Immature natural killer cell (primary cell): ENCODE measurements at places on chromosomes 5 and 9.
A peak's percentile ranks its signal among the peaks of the same experiment; 100 is the strongest.

DNA sequence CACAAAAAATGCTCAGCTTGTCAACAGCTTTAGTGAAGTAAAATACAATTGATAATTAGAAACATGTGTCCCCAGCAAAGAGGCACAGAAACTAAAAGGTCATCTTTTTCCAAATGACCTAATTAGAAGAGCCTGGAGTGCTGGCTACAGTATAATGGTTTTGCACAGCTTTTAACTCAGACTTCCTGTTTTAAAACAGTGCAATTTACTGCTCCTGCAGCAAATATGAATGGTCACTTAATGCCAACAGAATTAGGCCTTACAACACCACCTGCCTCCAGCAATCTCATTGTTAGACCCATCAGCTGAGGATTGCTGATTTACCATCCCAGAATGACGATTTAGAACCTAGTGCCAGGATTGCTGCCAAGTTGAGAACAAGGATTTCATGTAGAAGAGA is 239.3 kb downstream of the CETN3 start:
- DNase-seq: no peak

DNA sequence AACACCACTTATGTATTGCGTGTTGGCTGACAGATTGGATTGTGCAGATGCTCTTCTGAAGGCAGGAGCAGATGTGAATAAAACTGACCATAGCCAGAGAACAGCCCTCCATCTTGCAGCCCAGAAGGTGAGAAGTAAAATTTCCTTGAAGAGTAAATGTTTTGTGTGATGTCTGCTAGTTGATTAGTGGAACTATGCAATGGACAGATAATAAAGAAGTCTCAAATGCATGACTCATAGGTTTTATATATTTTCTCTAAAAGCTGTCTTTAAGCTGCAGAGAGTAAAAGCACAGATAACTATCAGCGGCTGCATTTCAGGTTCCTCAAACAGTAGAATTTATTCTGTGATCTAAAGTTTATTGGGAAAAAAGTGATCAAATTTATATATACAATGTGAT is 27.4 kb downstream of the INVS start:
- no peak for DNase-seq

DNA sequence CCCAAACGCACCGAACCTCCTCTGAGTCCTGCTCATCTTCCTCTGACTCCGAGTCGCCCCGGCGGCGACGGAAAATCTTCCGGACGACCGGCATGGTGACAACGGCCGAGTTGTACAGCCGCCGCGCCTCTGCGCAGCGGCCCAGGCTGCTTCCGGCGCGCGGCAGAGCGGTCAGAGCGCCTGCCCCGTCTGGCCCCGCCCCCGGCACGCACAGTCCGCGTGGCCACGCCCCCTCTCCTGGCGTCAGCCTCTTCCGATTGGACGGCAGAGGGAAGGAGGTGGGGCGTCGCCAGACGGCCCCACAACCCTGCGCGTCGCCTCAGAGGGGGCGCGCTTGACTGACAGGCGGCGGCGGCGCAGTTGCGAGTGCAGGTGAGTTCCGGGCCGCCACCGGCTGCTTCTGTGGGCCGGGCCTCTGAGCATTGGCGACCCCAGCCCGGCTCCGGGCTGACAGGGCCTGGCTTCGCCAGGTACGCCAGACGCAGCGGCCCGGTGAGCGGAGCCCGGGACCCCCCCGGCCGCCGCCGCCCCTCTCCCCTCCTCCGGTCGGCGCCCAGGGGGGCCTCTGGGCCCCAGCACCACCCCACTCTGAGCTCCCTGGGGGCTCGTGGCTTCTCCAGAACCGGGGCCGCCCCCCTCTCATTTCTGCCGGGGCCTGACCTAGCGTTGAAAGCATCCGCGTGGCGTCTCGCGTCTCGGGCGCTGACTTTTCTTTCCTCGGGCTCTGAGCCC is at the start of the genes C9orf78 and USP20:
Gene C9orf78, minus strand, starts transcription at position 148 of the 732 bp plus-strand sequence. Its CDS starts 54 bp downstream, at position 94.
Gene USP20, plus strand, starts transcription at position 331 of the 732 bp plus-strand sequence. CDS start 17,098 bp downstream, outside the sequence.
- peak; percentile 98 for DNase-seq

DNA sequence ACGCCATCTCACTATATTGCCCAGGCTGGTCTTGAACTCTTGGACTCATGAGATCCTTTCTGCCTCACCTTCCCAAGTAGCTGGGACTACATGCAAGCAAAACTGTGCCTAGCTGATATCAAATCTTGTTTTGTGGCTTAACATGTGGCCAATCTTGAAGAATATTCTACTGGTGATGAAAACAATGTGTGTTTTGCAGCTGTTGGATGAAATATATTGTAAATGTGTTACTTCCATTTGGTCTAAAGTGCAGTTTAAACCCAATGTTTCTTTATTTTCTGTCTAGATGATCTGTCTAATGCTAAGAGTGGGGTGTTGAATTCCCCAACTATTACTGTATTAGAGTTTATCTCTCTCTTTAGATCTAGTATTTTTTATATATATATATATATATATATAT is 73.1 kb downstream of the RNF130 start:
- peak; percentile 37 for DNase-seq

DNA sequence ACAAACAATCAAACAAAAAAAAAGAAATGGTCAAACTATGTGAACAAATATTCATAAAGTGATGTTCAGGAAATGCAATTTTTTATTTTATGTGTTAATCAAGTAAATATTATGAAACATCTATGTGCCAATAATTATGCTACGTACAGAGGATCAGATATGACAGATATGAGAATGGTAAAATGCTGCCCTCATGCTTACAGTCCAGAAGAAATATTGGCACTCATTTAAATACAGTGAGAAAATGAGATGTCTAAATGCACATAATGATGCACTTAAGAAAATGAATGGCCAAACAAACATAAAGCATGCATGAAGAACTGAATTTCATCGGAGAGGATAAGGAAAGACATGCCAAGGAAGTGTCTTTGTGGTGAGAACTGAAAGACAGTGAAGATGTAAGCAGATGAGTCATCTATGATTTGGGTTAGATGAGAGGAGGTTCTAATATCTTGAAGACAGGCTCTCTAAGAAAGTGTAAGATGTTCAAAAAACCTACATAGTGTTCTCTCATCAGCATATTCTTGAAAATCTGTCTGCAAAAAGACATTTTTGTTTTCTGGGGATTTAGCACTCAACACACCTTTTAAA is 1231.1 kb upstream of the ACO1 start:
- no peak for DNase-seq

DNA sequence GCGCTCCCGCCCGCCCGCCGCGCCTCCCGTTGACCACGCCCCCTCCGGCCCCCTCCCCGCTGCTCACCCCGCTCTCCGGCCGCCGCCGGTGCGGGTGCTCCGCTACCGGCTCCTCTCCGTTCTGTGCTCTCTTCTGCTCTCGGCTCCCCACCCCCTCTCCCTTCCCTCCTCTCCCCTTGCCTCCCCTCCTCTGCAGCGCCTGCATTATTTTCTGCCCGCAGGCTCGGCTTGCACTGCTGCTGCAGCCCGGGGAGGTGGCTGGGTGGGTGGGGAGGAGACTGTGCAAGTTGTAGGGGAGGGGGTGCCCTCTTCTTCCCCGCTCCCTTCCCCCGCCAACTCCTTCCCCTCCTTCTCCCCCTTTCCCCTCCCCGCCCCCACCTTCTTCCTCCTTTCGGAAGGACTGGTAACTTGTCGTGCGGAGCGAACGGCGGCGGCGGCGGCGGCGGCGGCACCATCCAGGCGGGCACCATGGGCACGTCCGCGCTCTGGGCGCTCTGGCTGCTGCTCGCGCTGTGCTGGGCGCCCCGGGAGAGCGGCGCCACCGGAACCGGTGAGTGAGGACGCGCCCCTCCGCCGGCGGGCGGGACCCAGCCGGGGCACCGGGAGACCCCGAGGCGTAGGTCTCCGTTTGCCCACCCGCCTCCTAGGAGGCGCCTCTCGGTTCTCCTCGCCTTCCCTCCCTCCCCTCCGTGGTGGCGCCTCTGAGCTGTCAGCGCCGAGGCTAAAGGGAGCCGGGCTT is at the start of gene VLDLR:
Gene VLDLR, plus strand, starts transcription at position 66 of the 739 bp plus-strand sequence. Its CDS starts 403 bp downstream, at position 469.
- no peak for DNase-seq

GRCh38 chr5:94345257-94345656 is 273.1 kb downstream of the KIAA0825 start:
- DNase-seq: no peak

DNA sequence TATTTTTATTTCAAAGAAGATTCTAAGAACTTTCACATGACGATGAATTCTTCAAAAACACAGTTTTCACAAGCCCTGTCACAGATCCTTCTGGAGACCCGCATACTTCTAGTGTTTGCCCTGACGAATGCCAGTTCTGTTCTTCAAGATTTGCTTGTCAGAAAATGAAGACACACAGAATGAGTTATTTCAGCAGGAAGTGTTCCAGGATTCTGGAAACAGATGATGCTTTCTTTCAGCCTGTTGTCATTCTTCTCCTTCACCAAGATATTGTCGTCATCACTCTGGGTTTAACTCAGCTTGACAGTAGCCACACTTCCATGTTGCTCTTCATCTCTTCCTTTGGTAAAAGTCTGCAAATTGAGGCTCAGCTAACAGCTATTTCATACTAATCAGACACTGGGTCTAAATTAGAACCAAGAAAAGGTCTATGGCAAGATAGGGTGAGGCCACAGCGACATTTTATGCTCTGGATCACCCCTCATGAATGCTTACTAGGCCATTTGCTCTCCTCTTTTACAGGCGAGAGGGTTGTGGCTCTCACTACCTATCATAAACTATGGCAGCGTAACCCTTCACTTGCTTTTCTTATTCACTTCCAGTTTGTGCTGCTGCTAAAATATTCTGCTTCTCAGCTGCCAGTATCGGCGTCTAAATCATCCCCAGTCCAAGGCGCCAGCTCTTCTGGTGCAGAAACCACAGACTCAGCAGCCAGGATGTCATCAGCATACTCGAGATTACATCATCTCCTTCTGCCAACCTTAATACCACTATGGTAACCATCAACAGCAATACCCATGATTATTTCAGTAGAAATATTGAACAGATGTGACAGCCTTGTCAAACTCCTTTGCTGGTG is 159.6 kb upstream of the TBCA start:
- no peak for DNase-seq

DNA sequence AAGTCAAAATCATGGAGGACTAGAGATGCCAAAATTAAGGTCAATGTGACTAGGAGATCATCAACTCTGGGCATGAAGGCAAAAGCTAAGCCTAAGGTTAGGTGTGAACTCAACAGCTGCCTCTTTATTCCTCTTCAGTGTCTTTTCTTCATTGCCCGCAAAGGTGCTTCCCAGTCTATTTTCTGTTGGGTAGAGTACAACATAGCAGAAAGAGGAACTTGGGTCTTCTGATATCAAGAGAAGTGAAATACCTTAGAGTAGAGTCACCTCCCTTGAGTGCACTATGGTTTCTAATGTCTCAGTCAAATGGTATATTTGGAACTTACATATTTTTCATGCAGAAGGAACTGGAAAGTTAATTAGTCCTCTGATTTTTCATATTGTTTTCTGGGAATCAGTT is 122.5 kb upstream of the GRIN3A start:
- DNase-seq: no peak

GRCh38 chr9:115944166-115944948 is 209.2 kb upstream of the PAPPA start:
- DNase-seq: no peak

- DNase-seq: no peak
These were observed 97.4 kb downstream of the FBXO4 start for GRCh38 chr5:42022383-42022972.

DNA sequence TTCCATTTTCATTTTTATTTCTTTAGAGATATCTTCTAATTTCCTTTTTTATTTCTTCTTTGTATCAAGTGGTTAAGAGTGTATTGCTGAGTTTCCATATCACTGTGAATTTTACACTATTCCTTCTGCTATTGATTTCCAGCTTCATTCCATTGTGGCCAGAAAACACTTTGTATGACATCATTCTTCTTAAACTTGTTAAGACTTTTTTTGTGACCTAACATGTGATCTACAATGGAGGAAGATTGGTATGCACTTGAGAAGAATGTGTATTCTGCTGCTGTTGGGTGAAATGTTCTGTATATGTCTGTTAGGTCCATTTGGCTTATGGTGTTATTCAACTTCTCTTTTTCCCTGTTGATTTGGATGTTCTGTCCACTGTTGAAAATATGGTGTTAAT is 274.2 kb upstream of the PUM3 start:
- DNase-seq: no peak

- no peak for DNase-seq
These were observed 244.9 kb upstream of the IRX1 start for GRCh38 chr5:3350781-3351180.

DNA sequence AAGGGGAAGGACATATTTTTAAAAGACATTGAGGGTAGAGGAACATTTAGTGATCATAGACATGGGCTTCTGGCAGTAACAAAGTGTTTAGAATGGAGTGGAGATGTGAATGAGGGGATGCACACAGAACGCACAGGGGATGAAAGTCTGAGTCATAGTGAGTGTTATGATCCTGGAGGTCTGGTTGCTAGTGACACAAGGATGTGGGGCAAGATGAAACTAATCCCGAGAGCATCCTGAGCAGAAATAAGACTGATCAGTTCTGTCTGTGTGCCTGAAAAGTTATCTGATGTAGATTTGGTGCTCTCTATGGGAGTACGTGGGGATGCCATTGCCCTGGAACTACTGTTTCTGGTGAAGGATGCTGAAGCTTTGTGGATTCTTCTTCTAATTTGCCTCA is 141.1 kb downstream of the CHSY3 start:
- no peak for DNase-seq

GRCh38 chr9:129436751-129437625 is 183.9 kb downstream of the C9orf50 start:
- DNase-seq: no peak
